CMK (cell line): ENCODE measurements at places on chromosomes 2 and 18.

- no peak for DNase-seq
Observed at GRCh38 chr2:128452536-128453530, 134.2 kb upstream of the HS6ST1 start.

DNA sequence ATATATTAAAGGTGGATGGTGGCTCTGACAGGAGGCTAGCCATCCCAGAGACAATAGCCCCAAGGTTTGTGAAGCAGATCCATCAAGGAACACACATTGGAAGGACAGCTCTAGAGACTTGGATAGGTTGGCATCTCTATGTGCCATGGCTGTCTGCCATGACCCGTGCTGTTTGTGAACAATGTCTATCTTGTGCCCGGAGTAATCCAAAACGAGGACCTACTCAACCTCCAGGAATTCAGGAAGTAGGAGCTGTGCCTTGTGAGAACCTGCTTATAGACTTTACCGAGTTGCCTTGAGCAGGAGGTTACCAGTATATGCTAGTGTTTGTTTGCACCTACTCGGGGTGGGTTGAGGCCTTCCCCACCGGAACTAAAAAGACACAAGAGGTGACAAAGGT is 43.1 kb upstream of the SELENOI start:
- DNase-seq = no peak

- DNase-seq = no peak
Observed at GRCh38 chr2:235556086-235556485, 62.2 kb downstream of the AGAP1 start.

DNA sequence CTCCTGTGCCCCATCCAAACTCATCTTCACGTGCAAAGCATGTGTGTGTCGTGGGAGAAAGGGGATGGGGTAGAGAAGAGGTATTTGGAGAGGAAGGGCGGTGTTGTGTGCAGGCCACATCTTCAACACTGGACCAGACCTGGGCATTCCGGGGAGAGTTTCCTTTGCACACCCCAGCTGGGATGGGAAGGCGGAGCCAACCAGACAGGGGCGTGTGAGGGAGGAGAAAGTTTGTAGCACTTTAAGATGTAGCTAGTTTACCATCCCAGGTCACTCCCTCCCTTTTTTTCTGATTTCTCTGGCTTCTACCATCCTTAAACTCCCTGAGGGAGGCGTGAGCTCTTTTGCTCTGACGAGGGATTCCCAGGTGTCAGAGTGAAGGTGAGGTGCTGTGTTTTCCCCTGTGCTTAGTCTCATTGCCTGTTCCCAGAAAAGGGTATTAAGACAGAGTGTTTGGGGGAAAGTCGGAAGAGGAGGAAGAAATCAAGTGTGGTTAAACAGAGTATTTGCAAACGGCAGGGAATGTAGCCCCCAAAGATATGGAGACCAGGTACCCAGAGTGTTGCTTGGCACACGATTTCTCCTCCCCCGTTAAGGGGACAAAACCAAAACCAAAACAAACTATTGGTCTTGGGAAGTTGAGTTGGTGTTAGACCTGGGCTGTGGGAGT is 1.6 kb downstream of the SETBP1 start:
- DNase-seq = no peak

GRCh38 chr2:208033701-208034502 is 8.6 kb upstream of the PLEKHM3 start:
- DNase-seq = no peak

DNA sequence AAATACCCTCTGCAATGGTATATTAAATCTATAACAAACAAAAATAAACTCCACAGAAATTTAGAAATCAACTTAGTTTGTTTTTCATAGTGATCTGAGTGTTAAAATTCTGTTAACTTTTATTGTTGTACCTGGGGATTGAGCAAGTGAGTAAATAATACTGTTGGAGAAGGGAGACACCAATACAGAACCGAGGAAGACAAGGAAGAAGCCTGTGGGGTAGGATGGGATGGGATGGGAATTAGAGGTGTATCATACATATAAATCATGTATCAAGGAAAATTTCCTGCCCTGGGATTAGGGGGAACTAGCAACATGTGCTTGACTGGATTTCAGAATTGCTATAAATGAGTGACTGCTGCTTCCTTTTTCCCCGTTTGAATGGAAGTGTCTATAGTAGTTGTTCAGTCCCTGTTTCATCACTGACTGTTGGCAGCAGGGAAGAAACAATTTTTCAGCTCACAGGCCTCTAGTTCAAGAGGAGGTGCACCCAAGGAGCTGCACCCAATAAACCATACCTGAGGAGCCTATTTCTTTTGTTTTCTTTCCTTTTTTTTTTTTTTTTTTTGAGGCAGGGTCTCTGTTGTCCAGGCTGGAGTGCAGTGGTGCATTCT is 53.1 kb downstream of the SP110 start:
- no peak for DNase-seq
